Calu3 (cell line): ENCODE measurements at places on chromosomes 12 and 14. TPM values are rescaled to one million over a fixed set of nuclear protein-coding genes. Genes with fewer than 3 reads are reported as not detected.

Gene ESPL1
- total RNA-seq: 24.3 and 31.1 TPM in 2 replicates

Gene IGF1
- total RNA-seq: not detected in 2 replicates

Gene GALNT16
- total RNA-seq: 2.5 and 4.0 TPM in 2 replicates

Gene MMP14
- total RNA-seq: 7.8 and 10.5 TPM in 2 replicates

Gene LMO3
- total RNA-seq: not detected in 2 replicates

Gene CLEC9A
- total RNA-seq: not detected in 2 replicates

Gene STAC3
- 5.0 and 7.0 TPM in 2 replicates for total RNA-seq

Gene PRB4
- total RNA-seq: not detected in 2 replicates
